Activated CD8-positive, alpha-beta memory T cell treated with anti-CD3 and anti-CD28 coated beads, Interleukin-2, amount 50 U/mL, for 48 hours (primary cell): ENCODE measurements at places on chromosomes 11 and 22.

GRCh38 chr11:134244593-134244992 is 8.6 kb downstream of the THYN1 start:
- no peak for DNase-seq

DNA sequence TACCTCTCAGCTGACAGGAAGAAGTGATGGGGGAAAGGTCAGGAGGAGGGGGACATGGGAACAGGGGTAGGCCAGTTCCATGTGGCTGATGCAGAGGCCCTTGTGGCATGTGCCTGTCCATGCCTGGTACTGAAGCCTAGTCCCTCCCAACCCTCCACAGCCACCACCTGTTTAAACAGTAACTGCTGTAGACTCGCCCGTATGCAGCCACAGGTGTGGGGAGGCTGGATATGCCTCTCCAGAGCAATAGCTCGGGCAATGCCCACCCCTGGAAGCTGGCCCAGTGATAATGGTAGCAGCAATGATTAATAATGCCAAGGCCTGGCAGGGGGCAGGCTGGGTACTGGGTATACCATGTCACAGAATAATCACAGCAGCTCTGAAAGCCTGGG is 2.3 kb downstream of the SMTN start:
- DNase-seq, result no peak

GRCh38 chr11:134759855-134760254 is 347.8 kb upstream of the B3GAT1 start:
- DNase-seq, result no peak

DNA sequence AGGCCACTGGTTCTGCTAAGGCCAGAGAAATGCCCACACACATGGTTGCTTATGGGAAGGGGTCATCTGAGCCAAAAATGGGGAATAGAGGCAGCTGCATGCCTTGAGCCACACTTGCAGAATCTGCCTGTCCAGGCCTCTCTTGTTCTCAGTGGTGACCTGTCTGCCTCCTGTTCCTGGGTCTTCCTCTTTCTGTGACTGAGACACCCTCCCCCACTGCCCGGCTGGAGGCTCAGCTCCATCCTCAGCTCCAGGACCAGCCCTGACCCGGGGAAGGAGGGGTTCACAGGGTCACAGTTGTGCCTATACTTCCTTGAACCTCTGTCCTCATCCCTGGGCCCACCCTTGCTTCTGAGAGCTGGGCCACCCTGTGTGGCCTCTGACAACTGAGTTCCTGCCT is 52.3 kb downstream of the CSF2RB start:
- DNase-seq, result no peak
